ENCODE measurements at places on chromosomes 7 and 10.
A peak's percentile ranks its signal among the peaks of the same experiment; 100 is the strongest.

DNA sequence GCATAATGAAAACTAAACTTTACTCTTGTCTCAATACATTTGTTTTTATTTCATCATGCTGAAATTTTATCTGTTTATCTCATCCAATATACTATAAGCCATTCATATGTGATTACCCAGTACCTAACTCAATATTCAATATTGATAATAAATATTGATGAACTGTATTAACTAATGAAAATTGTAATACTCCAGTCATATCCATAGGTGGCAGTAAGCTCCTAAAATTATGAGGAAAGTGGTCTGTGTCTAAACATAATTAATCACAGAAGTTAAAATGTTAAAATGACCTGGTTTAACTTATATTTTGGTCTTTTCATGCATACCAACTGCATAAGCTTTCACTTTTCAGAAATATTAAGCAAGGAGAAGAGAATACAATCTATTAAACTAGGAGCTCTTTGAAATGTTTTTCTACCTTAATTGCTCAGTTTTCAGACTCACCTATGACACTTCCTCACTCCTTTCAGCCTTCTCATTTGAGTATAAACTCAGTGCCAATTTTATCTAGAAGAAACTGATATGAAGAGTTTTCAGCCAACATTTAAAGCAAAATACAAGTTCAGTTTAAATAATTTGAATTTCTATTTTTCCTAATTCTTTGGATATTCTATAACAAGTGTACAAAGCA is 30.5 kb upstream of the VWDE start:
- no peak for DNase-seq

DNA sequence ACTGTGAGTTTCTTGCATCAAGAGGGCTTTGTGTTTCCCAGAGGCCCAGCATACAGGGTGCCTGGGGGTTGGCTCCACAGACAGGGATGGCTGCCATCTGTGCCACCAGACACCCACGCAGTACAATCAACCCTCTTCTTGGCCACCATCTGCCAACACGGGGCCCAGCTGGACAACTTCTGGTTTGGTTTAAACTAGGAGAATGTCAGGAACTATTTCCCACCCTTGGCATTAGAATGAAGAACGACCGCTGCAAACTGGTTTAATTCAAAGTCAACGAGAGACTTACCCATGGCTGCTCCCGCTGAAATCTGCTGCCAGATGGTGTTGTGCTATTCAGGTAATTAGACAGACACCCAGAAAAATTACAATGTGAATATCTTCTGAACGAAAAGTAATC is 27.8 kb downstream of the NMT2 start:
- no peak for DNase-seq

DNA sequence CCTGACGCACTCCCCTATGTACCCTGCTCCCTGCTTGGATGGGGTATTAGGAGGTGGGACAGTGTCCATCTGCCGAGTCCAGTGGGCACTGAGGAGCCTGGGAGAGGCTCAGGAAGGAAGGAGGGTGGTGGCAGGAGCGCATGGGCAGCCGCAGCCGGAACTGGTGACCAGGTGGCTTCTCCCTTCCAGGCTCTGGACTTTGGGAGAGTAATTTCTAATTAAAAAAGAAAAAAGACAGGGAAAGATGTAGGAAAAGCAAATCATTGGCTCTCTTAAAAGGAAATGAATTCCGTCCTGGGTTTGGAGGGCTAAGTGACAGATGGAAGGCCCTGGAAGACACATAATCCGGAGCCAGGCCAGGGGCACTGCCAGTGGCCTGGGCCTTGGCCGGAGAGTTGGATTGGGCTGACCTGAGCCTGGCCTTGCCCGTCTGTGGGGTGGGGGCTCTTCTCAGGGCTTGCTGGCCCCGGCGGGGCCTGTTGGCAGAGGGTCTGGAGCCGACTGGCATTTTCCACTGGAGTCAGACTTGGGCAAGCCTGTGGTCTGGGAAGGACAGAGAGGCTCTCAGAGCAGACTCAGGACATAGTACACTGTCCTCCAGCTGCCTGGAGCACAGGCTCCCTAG is 63.0 kb downstream of the NEURL1 start:
- DNase-seq: no peak

DNA sequence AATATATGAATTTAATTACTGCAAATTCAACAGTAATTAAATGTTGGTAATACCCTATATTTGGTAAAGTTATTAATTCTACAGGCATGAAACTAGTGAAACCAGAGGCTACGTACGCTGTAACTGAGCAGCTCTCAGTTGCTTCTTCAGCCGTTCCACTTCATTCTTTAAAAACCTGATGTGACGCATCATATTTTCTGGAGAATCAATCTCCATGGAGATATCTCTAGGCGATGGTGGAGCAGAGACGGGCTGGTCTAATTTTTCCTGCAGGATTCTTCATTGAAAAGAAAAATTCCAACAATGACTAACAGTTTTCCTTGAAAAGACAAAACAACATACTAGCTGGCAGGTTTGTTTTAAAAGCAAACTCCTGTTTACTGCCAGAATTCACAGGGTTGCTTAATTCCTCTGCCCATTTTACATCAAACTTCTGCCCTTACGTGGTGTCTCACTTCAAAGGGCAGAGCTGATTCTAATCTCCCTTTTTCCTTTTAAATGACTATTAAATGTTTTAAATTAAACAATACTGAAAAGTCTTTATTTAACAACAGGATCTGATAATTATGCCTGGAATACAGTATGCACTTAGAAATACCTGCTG is 59.4 kb upstream of the MRLN start:
- DNase-seq: no peak

- no peak for DNase-seq
Observed at GRCh38 chr10:46514431-46514861, 42.0 kb downstream of the GPRIN2 start.

GRCh38 chr7:25951414-25952260 is 200.4 kb upstream of the NFE2L3 start:
- DNase-seq: peak; percentile 41

- no peak for DNase-seq
Observed at GRCh38 chr10:435397-435796, 254.1 kb downstream of the DIP2C start.

DNA sequence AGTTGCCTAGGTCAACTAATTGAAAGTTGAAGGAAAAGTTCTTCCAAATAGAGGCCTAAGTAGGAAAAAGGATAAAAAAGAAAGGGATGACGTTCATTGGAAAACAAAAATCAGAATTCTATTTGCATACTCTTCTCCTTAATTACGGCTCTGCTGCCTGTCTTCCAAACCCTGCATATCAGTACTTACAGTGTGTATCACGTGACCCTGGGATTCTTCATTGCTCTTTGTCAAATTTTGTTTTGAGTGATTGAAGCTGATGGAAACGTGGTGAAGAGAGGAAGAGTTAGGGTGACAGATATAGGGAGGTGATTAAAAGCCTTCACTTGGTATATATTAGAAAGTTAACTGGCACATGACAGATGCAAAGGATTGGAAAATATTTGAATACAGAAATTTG is 97.9 kb downstream of the ZNF92 start:
- DNase-seq: no peak

GRCh38 chr7:19336836-19337383 is 191.7 kb upstream of the FERD3L start:
- DNase-seq: no peak

GRCh38 chr7:107446988-107447387 is 22.9 kb upstream of the GPR22 start:
- no peak for DNase-seq

- no peak for DNase-seq
Observed at GRCh38 chr7:42876182-42877068, 35.4 kb downstream of the C7orf25 start.

DNA sequence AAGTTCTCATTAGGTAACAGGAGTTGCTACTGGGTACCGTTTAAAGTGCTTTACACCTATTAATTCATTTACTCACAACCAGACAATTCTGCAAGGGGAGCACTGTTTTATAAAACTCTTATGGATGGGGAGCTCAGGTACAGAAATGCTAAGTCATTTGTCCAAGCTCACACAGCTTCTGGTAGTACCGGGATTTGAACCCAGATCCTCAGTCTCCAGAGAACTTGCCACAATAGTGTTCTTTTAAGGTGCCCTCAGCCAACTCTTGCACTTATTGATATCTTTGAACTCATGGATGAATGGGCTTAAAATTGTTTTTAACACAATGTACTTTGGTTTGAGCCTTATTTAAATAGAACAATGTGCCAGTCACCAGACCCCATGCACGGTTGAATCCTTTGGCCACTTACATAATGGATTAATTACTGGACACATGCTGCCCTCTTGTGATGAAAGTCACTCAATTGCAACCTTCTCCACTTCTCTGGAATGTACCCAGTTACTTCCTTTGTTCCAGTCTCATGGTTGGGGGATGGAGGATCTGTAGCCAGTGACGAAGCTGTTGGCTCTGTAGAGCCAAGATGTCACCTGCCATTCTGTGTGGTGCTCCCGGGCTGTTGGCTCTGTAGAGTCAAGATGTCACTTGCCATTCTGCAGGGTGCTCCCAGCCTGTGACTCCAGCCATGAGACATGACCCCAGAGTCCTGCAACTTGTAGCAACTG is 65.6 kb downstream of the NOD1 start:
- peak; percentile 30 for DNase-seq

DNA sequence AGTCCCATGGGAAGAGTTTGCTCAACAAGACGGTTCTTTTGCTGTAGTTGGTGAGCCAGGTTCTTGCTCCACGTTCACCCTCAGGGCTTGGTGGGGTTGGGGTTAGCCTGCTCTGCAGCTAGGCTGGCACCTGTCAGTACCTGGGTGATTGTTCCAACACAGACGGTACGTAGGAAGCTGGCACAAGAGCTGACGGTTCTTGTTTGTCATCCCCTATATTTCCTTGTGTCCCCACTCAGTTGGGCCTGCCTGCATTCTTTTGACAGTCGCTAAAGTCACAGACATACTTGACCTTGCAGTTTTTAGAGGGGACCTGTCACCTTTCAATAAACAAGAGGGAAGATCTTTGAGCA is 40.2 kb upstream of the SYPL1 start:
- no peak for DNase-seq

- DNase-seq: no peak
Observed at GRCh38 chr10:69512901-69513300, 60.3 kb downstream of the NEUROG3 start.

- DNase-seq: no peak
Observed at GRCh38 chr10:22931948-22932347, 4.1 kb downstream of the ARMC3 start.

DNA sequence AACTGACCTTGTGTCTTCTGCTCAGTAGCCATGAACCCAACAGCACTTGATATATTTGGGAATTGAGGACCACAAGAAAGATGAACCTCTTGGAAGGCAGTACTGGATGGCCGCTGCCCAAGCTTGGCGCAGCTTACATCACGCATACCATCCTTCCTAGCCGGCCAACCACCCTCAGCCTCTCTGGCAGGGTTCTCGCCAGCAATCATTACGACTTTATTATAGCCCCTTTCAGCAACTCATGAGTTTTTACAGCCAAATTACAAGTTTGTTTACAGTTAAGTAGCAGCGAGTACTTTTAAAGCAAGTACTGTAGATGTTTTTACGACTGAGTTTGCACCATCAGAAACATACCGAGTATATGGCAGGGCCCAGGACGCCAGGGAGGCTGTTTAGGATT is 769.1 kb downstream of the SUGCT start:
- no peak for DNase-seq

DNA sequence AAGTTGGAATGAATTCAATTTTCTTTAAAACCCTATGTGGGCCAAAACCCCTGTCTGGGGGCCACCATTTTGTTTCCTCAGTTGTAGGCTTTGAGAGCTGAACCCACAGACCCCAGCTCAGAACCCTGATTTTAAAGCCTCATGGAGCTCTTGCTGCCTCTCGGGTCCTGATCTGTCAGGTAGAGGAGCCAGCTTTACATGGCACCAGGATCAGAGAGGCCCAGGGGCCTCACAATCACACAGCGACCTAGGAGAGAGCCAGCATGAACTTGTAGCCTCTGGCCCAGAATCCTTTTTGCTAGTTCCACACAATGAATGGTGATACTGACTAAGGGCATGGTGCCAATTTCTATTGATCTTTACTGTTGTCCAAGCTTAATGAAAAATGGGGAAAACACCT is 84.3 kb upstream of the SORCS3 start:
- no peak for DNase-seq

GRCh38 chr7:2661096-2661449 is 26.9 kb upstream of the AMZ1 start:
- no peak for DNase-seq

- DNase-seq: no peak
Observed at GRCh38 chr10:110149259-110149658, 58.1 kb upstream of the MXI1 start.

DNA sequence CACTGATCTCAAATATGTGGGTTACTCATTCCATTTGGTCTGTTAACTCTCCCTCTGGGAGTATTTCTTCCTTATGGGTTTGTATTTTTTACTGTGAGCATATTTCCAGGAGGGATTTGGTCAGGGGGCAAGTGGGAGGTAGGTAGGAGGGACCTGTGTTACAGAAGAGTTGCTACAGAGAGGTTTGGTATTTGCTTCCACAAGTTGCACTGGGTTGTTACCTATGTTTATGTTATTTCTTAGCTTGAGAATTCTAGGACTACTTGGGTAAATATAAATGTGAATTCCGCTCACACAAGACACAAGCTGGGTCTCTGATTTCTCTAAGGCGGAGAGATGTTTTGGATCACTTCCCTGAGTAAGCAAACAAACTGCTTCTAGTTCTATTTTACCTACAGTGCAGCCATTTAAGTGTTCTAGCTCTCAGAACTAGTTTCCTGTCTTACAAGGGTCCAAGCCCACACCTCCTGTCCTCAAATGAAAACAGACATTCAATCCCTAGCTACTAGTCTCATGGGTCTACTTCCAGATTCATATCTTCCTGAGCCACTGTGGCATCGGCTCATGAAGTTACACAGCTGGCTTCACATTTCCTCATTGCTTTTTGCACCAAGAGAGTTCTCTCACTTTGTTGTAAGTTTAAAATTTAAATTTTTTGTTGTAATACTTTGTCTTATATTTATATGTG is 75.4 kb upstream of the PPP1R3C start:
- DNase-seq: no peak

- DNase-seq: no peak
Observed at GRCh38 chr7:151206914-151207313, 3.4 kb downstream of the H2BK1 start.
